ENCODE measurements at places on chromosomes 6 and 20. TPM values are rescaled to one million over a fixed set of nuclear protein-coding genes. Genes with fewer than 3 reads are reported as not detected.

EYA4 gene
- total RNA-seq: not detected

DNA sequence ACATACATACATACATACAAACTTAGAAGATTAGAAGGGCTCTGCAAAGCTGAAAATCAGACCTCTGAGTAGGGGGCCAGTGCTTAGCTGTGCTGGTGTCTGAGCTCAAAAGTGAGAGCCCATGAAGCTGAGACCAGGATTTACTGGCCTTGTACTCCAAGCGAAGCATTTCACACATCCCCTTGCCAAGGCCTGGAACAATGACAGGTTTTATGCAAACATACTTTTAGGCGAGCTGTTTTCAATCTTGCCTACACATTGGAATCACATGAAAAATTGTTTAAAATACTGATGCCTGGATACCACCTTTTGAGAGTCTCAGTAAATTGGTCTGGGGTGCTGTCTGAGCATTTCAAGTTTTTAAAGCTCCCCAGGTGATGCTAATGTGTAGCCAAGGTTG lies 80.9 kb upstream of the SRSF6 start:
- no peak for DNase-seq

DNA sequence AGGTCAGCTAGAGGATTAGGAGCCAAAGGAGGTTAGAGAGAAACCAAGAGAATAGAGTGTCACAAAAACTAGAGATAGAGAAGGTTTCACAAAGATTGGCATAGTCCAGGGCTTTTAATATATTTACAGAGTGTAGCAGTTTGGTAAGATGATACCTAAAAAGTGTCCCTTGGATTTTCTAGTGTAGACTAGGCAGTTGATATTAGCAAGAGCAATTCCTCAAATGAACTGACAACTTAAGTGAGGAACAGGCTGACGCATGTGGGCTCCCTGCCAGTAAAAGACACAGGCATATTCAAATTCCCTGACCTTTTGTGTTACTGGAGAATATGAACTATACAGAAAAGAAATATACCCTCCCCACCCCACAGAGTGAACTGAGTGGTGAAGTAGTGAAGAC lies 40.1 kb downstream of the VTA1 start:
- DNase-seq: no peak

LST1 gene
- total RNA-seq: 4.8 TPM

DNA sequence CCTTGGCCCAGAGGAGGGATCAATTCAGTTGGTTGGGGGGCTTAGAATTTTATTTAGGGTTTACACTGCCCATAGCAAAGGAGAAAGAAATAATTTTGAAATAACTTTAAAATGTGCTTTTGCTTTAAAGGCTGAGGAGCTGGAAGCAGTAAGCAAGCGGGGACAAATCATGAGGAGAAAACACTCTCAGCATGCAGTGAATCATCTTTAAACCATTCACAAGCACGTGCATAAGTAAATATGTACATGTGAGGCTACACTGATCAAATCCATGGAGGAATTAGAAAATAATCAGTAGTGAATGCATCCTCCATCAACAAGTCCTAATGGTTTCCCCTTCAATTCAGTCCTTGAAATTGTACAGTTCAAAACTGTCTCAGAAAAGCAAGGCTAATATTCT lies 181.0 kb downstream of the MTFR2 start:
- DNase-seq: no peak

DNA sequence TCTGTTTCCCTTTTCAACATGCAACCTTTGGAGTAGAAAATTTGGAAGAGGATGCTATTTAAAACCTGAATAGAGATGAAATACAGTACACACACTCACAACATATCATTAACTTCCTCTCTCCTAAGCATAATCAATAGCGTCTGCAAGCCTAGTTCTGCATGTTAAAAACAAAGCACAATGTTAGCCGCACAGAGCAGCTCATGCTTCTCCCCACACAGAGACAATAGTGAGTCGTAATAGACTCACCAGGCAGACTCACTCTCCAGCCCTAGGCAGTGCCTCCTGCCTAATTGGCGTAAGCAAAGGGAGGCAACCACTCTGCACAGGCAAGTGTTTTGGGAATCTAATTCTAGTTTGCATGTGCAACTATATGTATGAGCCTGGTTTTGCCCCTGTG lies 45.8 kb upstream of the ARID1B start:
- DNase-seq: no peak

DNA sequence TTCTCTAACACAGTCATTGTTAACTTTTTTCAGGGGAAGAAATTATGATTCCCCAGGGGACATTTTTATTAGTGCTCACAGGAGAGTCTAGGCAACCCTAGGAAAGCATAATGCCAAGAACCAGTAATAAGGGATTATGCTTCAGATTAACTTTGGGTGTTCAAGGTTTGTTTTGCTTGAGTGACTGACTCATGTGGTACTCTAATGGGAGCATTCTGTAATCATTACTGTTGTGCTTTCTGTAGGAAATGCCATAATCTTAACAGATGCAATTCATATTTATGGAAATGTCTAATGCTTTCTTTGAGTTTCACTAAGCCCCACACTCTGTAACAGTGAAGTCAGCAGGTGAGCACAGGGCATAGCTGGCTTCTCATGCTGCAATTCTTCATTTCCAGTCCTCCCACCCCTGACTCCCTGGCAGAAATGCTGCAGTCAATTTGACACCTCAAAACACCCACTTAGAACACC lies 263.4 kb upstream of the MAN1A1 start:
- DNase-seq: no peak

WFDC5 gene
- not detected for total RNA-seq

IP6K3 gene
- total RNA-seq: not detected

DNA sequence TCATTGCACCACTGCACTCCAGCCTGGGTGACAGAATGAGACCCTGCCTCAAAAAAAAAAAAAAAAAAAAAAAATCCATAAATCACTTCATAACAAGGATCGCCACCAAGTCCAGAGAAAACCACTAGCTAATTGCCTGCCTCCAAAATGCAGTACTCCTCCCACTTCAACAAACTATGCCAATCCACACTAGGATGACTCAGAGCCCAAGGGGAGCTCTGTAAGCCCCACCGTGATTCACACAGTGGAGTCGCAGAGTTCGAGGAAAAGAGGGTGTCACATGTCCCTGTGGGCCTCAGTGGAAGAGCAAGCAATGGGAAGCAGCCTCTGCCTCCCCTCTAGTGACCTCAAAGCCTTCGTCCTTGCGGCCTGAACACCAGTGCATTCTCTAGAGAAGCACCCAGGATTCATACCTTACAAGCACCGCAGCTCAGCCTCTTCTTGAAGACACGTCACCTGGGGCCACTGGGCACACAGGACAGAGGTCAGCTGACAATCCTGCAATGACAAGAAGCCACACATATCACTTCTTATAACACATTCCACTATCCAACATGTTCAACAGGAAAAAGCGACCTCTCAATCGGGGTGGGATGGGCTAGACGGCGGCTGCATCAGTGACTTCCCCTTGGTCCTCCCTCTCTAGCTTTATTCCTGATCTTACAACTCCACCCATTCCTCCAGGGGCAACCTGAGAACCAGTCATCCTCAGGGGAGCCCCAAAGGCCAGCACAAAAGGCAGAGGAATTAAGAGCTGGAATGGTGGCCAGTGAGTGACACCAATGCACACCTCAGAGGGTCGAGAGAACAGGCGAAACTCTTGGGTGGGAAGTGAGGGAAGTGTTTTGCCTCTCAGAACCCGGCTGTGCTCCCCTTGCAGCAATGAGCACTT lies 8.9 kb downstream of the SNHG17 start:
- DNase-seq: no peak

DNA sequence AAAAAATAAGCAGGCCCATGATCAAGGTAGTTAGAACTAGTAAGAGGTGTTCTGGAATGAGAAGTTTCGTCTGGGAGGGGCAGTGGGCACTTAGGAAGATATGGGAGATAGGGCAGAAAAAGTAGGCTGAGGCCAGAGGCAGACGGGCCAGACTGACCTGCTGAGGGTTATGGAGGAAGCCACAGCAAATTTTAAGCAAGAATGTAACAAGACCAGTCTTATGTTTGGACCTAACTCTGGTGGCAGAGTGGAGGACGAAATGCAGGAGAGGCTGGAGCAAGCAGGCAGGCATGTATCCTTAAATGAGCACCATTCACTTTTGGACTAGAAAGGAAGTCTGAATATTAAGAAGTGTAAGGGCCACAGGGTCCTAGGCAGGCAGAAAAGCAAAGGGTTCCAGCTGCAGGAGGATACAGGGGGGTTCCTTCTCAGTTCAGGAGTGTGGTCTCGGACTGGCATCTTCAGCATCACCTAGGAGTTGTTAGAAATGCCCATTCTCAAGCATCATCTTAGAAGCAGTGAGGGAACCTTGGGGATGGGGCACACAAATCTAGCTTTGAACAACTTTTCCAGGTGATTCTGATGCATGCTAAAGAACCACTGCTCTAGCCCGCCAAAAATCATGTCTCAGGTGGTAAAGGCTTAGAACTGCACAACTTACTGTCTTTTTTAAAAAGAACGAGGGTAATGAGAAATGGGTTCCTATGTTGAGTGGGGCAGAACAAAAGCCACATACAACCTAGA lies 1.7 kb upstream of the DSTN start:
- no peak for DNase-seq

GNRH2 gene
- 0.46 TPM for total RNA-seq

- no peak for DNase-seq
These were observed 105.1 kb downstream of the TRMT11 start for GRCh38 chr6:126091466-126091865.
